ENCODE measurements at places on chromosomes 2 and 18.

DNA sequence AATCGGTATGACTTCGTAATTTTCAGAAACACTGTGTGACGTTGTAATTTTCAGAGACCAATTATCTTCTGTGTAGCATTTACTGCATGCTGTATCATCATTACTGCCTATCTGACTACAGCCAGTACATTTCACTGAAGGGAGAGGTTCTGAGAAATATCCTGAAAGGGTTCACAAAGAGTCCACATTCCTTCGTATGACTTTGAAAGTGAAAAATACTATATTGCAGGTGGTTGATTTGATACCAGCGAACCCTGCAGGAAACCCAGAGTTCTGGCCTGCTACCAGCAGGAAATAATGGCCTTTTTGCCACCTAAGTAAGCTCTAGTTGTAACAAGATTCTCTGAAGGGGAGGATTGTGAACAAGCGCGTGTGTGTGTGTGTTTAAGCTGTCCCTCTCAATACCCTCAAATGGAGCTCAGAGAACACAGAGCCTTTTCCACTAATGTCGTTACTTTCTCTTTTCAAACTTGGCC is 155.5 kb downstream of the ARHGAP28 start:
- DNase-seq, result no peak

DNA sequence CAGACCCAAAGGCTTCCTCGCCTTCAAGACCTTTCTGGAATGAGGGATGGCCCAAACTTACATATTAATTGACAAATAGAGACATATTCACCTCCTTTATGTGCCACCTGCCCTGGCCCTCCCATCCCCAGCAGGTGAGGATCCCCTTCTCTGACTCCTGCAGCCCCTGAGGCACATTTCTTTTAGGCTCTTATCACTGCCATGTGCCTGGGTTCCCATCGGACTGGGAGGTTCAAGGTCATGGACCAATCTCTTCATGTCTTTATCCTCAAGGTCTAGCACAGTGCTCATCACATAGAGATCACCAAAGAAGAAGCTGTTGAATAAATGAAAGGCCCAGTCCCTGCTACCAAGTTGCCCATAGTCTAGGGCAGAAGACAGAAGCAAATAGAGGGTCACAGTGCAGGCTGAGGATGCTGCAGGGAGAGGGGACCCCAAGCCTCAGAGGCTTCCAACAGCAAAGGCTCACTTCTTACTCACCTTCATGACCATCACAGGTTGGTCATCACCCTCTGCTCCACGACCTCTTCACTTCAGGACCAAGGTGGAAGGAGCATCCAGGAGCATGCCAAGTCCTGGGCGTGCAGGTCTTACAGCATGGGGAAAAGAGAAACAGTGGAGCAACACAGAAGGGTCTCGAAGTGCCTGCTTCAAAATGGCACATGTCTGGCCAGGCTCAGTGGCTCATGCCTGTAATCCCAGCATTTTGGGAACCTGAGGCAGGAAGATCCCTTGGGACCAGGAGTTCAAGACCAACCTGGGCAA is 193.9 kb downstream of the SMAD2 start:
- no peak for DNase-seq

GRCh38 chr2:96907115-96908041 is 37.5 kb upstream of the SEMA4C start:
- no peak for DNase-seq

- DNase-seq, result no peak
Measured at GRCh38 chr2:218849721-218850120, 9.9 kb upstream of the WNT6 start.

GRCh38 chr2:168970711-168971233 is 60.4 kb downstream of the ABCB11 start:
- no peak for DNase-seq

- DNase-seq, result no peak
Measured at GRCh38 chr18:57207124-57207916, 60.4 kb downstream of the BOD1L2 start.

- DNase-seq, result no peak
Measured at GRCh38 chr18:56240405-56240804, 398.0 kb downstream of the TXNL1 start.

GRCh38 chr2:160387558-160388262 is 105.9 kb downstream of the RBMS1 start:
- peak; percentile 33 for DNase-seq

DNA sequence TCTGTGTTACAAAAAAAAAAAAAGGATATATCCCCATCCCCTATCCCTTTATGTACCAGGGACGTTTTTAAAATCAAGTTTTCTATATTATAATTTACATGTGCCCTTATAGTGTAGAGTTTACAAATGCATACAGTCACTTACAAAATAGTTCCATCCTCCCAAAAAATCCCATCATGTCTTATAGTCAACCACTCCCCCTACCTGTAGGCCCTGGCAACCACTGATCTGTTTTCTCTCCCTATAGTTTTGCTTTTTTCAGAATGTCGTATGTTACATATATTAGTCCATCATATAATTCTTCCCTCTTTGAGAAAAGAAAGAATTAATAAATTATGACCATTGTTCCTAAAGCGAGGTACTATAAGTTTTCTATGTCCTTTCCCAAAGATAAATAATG is 17.8 kb downstream of the CFAP210 start:
- no peak for DNase-seq

GRCh38 chr18:55003695-55004094 is 44.4 kb upstream of the CCDC68 start:
- no peak for DNase-seq

DNA sequence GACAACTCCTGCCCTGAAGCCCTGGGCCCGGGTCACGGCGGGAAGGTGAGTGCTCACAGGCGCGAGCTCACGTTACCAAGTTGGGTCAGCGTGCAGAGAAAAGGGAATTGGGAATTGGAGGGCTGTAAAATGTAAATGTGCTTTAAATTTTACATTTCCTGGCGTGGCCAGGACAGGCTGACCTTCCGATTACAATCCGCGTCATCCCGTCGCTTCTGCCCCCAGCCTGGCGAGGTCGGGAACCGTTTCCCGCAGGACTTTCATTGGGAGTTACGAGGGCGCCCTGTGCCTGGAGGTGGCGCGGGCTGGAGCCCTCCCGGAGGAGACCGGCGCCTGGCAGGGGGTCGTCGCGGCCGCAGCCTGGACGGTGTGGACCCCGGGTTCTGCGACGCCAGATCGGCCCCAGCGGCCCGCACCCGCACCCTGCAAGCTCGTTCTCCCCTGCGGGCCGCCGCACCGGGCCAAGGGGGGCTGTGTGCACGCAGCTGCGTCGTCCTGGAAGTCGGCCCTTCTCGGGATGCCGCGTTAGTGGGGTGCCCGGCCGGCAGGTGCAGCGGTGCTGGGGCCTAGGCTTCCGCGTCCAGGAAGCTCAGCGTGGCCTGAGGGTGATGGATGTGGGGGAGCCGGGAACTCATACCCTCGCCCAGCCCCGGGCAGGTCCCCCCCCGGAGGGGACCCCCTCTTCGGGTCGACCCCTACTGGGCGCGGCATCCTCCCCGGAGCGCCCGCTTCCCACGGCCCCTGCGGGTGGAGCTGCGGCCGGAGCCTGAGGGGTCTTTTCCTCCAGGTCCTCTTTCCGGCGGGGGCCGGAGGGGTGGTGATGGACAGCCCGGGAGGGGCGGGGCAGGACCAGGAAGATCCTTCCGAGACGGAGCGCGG is 63.9 kb downstream of the LRRFIP1 start:
- no peak for DNase-seq

DNA sequence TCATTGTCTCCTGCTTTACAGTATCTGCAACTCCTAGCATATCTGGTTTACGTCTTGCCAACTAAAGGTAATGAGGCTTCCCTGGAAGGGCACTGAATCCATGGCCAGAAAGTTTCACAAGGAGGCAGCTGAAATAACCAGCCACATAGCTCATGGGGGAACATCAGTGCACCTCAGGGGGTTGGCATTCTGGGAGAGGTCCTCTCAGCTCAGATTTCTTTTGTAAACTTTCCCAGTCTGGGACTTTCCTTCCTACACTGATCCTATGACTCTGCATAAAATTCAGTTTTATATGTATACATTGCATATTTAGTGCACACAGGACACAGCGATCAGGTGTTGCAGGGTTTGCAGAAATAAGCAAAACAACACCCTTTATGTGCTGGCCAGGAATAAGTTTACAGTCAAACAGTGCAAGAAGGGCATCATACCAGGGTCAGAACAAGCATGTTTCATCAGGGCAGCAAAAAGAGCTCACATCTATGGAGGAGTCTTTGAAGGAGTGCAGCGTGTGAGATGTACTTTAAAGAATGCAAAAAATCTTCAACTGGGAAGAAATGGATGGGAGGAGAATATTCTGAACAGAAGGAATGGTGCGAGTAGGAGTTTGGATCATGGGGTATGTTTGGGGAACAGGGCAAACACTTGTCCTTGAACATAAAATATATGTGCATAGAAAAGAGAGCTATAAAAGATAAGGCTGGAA is 240.6 kb upstream of the RAB12 start:
- no peak for DNase-seq

GRCh38 chr2:201126308-201127151 is 10.6 kb downstream of the CFLAR start:
- DNase-seq, result no peak

DNA sequence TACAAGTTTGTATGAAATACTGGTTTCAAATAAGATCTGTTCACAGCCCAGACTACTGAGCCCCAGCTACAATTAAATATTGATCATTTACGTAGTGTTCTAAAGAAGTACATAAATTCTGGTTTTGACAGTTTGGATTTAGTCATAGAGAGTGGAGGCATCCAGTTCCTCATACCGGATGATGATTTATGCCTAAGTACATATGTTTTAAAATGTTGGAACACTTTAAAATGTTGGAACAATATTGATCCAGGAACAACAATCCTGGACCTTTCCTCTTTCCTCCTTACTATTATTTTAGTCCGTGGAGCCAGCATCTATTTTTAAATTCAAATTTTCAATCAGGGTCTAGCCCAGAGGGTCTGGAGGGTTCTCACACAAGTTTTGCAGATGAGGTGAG is 22.8 kb upstream of the TTN start:
- DNase-seq, result no peak

- no peak for DNase-seq
Measured at GRCh38 chr2:95149397-95149984, 10.2 kb downstream of the ZNF514 start.

DNA sequence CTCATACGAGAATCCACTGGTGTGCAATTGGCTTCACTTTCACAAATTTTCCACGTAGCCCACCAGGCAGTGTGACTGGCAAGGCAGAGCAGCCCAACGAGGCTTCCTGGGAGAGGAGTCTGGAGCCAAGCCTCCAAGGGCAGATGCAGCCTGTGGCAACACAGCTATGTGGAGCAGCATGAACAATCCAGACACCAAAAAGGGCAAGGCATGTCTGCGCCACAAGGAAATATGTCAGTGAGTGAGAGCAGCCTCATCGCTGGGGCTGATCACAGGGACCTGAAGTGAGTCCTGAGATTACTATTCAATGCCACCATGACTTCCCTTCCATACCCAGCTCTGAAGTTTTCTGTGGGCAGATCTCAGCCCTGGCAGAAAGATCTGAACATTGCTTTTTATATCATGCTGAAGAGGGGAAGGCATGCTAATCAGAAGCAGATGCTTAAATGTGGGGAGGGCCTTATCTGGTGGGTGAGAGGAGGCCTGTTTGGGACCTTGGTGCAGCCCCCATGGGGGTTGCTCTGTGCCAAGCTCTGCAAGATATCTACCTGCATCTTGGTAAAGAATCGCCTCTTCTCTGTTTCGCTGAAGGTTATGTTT is 40.0 kb upstream of the PUM2 start:
- DNase-seq, result no peak

DNA sequence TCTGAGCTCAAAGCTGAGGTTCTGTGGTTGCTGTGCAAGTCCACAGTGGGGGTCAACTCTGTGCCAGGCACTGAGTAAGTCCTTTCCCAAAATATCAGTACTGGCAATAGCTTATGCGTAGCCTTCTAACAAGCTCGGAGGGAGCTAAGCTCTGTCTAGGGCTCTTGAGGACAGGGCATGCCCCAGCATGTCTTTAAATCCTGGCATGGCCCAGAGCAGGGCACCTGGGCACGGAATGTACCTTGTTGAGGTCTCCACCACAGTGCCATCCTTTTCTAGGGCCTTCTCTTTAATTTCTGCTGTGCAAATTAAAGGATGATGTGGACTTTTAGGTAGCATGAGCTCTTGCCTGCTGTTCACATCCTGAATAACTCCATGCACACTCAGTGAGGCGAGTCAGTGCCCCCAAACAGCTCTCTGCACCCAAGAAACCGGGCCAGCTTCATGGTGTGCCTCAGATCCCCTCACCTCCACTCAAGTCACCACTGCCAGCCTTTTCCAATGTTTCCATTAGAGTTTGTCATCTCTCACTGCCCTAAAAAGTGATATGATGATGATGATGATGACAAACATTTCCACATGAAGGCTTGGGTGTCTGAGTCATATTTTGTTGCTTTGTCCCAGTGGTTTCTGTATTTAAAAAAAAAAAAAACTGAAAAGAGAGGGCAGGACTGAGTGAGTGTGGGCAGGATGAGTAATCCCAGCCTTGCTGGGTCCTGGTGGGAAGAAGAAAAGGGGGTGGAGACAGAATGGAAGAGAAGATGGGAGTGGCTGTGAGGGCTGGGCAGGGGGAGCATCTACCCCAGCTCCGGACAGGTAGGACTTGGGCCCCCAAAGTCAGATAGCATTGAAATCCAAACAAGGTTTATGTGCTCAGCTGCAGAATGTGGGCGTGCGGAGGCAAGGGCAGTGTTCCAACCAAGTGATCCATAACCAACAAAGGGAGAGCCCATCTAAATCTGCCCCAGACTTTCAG is 78.9 kb downstream of the ZBTB7C start:
- no peak for DNase-seq

DNA sequence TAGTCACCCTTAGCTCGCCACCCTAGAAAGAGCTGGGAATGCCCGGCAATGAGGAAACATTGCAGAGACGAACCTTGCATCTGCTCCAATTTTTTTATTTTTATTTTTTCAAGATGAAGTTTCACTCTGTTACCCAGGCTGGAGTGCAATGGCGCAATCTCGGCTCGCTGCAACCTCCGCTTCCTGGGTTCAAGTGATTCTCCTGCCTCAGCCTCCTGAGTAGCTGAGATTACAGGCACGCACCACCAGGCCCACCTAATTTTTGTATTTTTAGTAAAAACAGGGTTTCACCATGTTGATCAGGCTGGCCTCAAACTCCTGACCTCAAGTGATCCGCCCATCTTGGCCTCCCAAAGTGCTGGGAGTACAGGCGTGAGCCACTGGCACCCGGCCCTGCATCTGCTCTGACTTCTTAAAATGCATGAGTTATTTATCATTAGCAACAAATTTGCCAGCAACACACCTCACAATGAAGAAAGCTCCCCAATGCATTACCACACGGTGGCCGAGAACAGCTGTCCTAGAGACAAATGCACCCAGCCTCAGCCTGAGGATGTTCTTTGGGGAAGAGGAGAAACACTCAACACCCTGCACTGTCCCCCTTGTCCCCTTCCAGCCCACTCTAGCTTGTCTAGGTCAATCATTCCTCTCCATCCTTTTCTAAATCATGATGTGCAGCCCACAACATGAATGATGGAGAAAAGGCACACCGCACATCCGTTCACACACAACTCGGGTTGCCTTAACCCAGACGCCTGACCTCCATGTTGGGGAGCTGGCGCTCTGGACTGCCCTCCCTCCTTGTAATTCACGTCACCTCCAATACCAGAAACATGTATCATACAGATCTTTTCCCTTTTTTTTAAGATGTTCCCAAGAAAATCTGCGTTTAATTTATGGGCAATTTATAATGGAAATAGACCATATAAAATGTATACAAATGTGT is 46.9 kb downstream of the TTC32 start:
- DNase-seq, result no peak
